H54 (cell line): ENCODE measurements at places on chromosomes 3 and 15.

DNA sequence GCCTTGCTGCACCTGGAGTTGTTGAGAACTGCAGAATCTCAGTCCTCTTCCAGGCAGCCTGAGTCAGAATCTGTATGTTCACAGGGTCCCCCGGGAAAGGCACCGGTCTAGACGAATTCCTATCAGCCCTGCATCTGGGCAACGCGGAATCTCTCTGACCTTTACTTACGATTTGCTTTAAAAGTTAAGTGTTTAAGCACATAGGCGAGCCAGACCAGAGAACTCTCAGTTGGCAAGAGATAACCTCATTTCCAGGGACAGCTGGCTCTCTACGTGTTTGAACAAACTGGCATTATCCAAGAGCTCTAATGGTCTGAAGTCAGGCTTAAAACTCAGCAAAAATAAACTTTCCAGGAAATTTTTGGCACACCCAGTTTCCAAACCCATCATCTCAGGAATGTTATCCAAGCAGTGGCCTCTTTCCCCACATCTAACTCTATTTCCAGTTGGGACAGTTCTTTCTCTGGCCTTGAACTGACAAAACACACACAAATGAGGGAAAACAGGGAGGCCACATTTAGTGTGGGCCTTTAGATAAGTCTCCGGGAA is 53.4 kb downstream of the HES1 start:
- DNase-seq: no peak

DNA sequence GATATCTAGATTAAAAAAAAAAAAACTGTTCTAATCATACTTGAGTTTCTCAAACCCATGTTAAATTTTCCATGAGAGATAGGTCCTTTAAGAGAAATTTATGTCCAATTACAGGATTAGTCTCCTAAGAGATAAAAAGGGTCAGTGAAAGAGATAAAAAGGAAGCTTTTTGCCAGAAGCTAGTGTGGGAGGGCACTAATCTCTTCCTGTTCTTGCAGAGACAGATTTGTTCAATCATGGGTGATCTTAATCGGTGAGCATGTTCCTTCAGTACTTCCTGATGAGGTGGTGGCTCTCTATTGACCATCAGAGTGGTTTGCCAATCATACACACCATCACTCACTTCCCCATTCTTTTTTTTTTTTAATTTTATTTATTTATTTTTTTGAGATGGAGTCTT is 16.9 kb upstream of the LPP start:
- no peak for DNase-seq

GRCh38 chr3:161793194-161793930 is 296.8 kb downstream of the OTOL1 start:
- no peak for DNase-seq

GRCh38 chr15:89575656-89576416 is 567 bp downstream of the TICRR start:
- DNase-seq: no peak

GRCh38 chr3:141012571-141012970 is 38.6 kb upstream of the SPSB4 start:
- no peak for DNase-seq

DNA sequence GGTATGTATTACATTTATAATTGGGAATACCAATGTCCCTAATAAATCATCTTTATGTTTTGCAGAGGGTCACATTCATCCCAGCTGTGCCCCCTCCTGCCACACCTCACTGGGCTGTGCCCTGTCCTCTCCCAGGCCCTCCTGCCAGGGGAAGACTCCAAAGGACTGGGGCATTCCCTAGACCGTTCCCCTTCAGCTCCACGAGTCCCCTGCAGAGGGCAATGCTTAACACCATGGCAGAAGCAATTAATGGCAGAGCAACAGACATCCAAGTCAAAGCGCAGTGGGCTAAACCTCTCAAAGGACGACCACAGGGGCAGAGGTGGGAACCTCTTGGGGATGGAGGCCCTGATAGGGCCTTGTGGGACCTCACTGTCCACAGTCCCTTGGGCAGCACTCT is 71.3 kb upstream of the SEC13 start:
- DNase-seq: no peak

DNA sequence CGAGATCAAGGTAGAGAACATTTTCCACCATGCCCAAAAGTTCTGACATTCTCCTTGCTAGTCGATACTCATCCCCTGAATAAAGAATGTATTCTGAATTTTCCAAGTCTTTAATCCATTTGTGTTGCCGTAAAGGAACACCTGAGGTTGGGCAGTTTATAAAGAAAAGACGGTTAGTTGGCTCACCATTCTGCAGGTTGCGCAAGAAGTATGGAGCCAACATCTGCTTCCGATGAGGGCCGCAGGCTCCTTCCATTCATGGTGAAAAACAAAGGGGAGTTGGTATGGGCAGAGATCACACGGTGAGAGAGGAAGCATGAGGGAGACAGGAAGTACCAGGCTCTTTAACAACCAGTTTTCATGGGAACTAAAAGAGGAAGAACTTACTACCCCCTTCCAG is 121.2 kb downstream of the DCLK3 start:
- no peak for DNase-seq

GRCh38 chr3:171028025-171028778 is 1.7 kb upstream of the SLC2A2 start:
- DNase-seq: peak; percentile 62

DNA sequence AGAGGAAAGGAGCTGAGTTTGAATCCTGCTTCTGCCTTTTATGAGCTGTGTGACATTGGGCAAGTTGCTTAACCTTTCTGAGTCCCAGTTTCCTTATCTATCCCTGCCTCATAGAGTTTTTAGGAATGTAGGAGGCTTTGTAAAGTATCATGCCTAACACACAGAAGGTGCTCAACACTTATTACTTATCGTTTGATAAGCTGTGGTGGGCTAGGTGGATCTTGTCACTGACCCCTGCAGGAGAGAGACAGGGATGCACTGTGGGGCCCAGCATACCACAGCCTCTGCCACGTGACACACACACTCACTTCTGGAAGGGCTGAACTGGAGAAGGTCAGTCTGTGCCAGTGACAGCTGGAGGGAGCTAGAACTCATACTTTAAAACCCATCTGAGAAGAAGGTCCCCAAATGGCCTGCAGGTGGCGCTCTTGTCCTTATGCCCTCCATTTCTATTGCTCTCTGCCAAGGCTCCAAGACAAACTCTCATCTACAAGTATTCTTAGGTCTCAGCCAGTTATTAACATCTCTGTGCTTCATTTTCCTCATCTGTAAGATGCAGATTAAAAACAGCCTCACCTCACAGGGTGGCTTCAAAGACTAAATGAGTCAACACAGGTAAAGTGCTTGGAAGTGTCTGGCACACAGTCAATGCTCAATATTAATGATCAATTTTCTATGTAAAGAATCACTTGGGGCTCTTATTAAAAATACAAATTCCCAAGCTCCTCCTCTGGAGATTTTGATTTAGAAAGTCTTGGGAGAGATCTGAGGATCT is 57.5 kb upstream of the HACD2 start:
- peak; percentile 87 for DNase-seq

- DNase-seq: no peak
Measured at GRCh38 chr3:2714834-2715233, 395.3 kb downstream of the IL5RA start.

- no peak for DNase-seq
Measured at GRCh38 chr3:188026191-188026968, 127.6 kb upstream of the LPP start.

DNA sequence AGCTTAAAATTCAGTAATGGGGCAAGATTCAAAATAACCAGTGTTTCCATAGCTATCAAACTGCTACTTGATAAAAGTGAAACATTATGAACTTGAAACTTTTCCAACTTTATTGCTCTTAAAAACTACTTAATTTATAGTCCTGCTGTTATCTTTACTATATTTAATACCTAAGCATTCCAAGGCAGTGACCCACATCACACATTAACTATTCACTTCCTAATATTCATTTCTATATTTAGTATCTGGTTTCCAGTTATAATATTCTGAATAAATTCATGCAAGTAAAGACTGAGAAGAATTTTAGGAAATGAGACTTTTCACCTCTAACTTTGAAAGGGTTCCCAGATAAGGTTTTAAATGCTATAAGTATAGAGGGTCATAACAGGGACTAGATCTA is 64.9 kb downstream of the UACA start:
- no peak for DNase-seq

- no peak for DNase-seq
Measured at GRCh38 chr3:70550723-70551319, 238.4 kb upstream of the MDFIC2 start.

DNA sequence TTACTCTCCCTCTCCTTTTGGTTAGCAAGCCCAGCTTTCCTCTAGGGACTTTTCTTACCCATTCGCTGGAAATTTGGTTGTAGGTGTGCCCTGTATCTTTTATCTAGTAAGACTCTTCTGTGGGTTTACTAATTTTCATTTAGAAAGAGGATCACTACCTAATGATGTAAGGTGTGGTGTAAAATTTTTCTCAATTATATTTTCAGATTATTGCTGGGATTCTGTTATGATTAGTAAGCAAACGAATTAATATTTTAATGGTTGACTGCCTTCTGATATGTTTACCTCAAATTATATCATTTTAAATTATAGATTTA is 28.5 kb downstream of the PLCL2 start:
- no peak for DNase-seq

GRCh38 chr3:191123946-191124345 is 75.1 kb upstream of the OSTN start:
- DNase-seq: no peak

- no peak for DNase-seq
Measured at GRCh38 chr3:43256714-43257461, 29.5 kb upstream of the SNRK start.

GRCh38 chr3:117404730-117405129 is 695.2 kb downstream of the TUSC7 start:
- no peak for DNase-seq

- peak; percentile 13 for DNase-seq
Measured at GRCh38 chr15:100627789-100628395, 25.5 kb downstream of the ASB7 start.

DNA sequence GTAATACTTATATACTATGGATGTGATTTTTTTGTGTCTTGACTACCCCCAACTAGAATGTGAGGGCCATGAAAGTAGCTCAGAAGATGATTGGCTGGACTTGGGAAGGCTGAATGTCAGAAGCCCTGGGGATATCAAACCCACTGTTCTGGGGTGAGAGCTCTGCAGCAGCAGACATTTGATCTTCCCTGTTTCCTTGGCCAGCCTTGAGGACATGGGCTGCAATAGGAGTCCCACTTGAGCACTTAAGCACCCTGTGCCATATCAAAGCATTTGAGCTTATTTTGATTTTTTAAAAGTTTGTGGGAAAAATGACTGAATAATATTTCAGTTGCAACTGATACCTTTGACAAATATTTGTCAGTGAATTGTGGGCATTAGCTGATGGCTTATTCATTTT is 21.7 kb downstream of the GTF2E1 start:
- DNase-seq: no peak

GRCh38 chr3:119653876-119654275 is 6.5 kb downstream of the POPDC2 start:
- no peak for DNase-seq

GRCh38 chr15:75051711-75052110 is 28.3 kb downstream of the PPCDC start:
- DNase-seq: no peak

GRCh38 chr15:72785432-72785831 is 1.9 kb upstream of the ADPGK start:
- DNase-seq: no peak

GRCh38 chr3:97610626-97611025 is 153.9 kb upstream of the ARL6 start:
- no peak for DNase-seq

DNA sequence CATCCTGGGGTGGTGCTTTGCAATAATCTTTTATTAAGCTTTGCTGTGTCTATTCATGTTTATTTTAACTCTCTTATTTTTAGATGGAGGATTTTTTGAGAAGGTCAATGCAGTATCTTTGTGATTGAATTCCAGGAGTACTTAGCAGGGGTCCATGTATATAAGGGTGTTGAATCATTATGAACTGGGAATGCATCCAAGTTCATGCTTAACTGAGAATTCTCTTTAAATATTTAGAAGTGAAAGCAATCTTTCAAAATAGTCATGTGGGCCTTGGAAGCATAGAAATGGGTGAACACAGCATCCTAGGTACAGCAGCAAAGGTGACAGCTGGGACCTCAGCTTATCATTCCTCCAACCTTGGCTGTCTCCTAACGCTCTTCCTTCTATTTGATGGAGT is 27.3 kb downstream of the SPTSSB start:
- DNase-seq: no peak

GRCh38 chr15:48721061-48721810 is 75.7 kb upstream of the FBN1 start:
- no peak for DNase-seq

DNA sequence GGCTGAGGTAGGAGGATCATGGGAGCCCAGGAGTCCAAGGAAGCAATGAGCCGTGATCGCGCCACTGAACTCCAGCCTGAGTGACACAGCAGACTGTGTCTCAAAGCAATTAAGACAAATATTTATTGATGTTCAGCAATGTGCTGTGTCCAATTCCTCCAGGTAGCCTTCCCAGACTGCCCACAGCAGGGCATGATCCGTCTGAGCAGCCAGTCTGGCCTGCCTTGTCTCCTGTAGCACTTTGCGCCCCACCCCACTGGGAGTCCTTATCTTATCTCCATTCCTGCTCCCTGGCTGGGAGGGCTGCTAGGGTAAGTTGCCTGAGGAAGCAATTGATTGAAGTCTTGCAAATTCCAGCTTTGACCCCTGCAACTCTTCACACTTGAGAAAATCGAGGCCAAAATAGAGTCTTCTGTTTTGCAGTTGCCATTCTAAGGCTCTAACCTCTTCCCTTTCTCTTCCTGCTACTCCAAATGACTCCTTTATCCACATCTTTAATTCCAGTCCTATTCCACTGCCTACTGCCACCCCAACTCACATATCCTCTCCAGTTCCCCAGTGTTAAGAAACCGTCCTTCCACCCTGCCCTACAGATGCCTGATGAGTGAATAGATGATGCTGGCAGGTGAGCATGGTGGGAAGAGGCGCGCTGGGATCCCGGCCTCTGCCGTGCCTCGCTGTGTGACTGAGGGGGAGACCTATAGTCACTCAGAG is 26.9 kb upstream of the LCTL start:
- no peak for DNase-seq

GRCh38 chr15:66868918-66869317 is 166.9 kb downstream of the SMAD6 start:
- no peak for DNase-seq

DNA sequence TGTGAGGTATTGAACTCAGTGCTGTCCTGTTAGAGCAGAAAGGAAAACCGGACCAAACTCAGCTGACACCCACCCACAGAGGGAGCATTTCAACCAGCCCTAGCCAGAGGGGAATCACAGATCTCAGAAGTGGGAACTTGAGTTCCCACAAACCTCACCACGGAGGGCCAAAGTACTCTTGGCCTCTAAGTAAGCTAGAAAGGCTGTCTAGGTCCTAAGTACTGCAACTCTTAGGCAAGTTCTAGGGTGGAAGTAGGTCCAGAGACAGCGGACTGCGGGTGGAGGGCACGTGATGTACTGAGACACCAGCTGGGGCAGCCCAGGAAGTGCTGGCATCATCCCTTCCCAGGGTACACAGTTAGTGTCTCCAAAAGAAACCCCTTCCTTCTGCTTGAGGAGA is 34.1 kb downstream of the EOMES start:
- no peak for DNase-seq

GRCh38 chr3:160006282-160007163 is 17.9 kb downstream of the IL12A start:
- peak; percentile 47 for DNase-seq

- no peak for DNase-seq
Measured at GRCh38 chr3:16415911-16416476, 97.5 kb downstream of the RFTN1 start.
